ENCODE measurements at places on chromosomes 7 and 10.

DNA sequence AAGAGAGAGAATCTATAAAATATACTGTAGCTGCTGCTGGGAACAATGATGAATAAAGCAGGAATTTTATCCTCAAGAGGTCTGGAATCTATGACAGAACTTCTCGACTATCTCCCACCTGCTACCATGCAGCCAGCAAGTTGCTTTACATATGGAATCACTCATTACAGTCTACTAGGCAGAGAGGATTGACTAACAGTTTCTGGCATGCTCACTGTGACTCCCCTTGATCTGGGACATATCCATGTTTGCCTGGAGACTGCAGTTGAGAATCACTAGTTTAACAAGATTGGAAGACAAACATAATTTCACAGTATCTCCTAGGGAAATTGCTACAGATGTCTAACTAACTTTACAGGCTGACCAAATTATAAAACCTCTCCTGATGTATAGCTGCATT, 13.3 kb downstream of the GPR37 start:
- DNase-seq: peak; percentile 2

DNA sequence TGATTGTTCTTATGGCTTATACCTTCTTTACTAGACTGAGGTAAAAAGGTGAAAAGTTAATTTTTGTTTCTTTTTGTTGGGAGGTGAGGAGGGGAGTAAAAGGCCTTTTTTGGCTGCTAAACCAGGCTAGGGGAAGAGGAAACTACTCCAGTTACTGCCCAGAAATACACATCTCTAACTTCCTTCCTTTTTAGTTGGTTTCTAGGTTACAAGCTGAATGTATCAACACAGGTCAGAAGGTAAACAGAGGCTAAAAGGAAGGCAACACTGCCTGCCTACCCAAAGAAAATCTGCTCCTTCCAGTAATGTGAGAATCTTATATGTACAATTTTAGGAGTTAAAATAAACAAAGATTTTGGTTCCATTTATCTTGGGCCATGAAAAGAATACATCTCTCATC, 140.4 kb downstream of the NRBF2 start:
- no peak for DNase-seq

GRCh38 chr7:79454361-79454960, 994 bp upstream of the MAGI2 start:
- peak; percentile 59 for DNase-seq

DNA sequence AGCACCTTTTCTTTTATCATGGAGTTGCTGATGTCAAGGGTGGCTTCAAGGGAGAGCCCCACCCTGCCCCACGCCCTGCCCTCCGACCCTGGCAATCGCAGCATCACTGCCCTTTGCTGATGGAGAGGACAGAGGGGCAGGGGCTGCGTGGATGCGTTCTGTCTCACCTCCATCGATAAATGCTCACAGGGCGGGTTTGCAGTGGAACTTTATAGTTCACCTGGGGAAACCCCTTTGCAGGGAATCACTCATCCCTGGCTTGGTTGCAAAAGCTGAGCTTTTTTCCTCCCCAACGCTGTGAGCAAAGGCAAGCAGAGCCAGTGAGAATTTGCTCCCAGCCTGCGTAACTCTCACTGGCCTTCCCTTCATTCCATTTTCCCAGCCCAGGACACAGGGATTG, 176.8 kb downstream of the WDR37 start:
- DNase-seq: no peak

- peak; percentile 44 for DNase-seq
Observed at GRCh38 chr10:78337646-78338391, 304.2 kb downstream of the RPS24 start.

GRCh38 chr10:93131986-93132385, 58.3 kb downstream of the CYP26A1 start:
- DNase-seq: no peak
